ENCODE measurements at places on chromosomes 3 and 15. TPM values are rescaled to one million over a fixed set of nuclear protein-coding genes. Genes with fewer than 3 reads are reported as not detected.

- no peak overlapping the region for H3K27ac ChIP-seq
- no peak overlapping the region for H3K4me3 ChIP-seq
- no peaks in the 10 kb centered on the region for H3K4me1 ChIP-seq
- H3K36me3 ChIP-seq: peaks cover 10% of the 10 kb centered on the region
- no peak for DNase-seq
Observed at GRCh38 chr3:141605883-141606282, 119.1 kb downstream of the RASA2 start.

FBXL2 gene
- 2.7 TPM for total RNA-seq

TGFBR2 gene
- 9.6 TPM for total RNA-seq

- no peaks in the 10 kb centered on the region for H3K4me1 ChIP-seq
- no peak overlapping the region for H3K4me3 ChIP-seq
- no peaks in the 10 kb centered on the region for H3K27me3 ChIP-seq
- no peak for DNase-seq
Observed at GRCh38 chr3:130569461-130570365, 52.7 kb downstream of the COL6A6 start.

NEIL1 gene
- 16.5 TPM for total RNA-seq

PRSS50 gene
- 0.24 TPM for total RNA-seq

LRRC2 gene
- 2.6 TPM for total RNA-seq

DNA sequence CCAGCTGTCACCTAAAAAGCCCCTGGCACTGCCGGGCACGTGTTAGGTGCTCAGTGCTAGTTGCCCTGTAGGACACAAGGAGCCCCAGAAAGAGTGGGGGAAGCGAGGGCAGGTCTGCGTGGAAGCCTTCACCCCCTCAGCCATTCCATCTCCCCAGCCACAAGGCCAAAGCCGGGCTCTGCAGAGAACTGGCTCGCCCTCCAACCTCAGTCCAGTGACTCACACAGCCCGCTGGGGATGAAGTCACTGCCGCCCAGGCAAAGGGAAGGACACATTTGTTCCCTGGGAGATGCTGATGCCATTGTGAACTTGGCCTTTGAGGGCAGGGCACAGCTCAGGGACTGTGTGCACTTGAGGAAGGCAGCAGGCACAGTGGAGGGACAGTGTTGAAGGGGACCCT is 48.1 kb downstream of the IQSEC1 start:
- no peak overlapping the region for H3K27ac ChIP-seq
- H3K27me3 ChIP-seq: no peaks in the 10 kb centered on the region
- H3K36me3 ChIP-seq: no peaks in the 10 kb centered on the region

GRCh38 chr3:130759692-130760338 is 13.2 kb upstream of the PIK3R4 start:
- no peaks in the 10 kb centered on the region for H3K4me1 ChIP-seq
- no peak overlapping the region for H3K27ac ChIP-seq
- H3K36me3 ChIP-seq: no peaks in the 10 kb centered on the region
- H3K27me3 ChIP-seq: no peaks in the 10 kb centered on the region
- DNase-seq: peak; percentile 39
- no peak overlapping the region for H3K4me3 ChIP-seq

GRCh38 chr3:33716227-33716626 is 1.8 kb downstream of the CLASP2 start:
- no peaks in the 10 kb centered on the region for H3K27me3 ChIP-seq
- DNase-seq: no peak
- no peak overlapping the region for H3K27ac ChIP-seq
- H3K4me1 ChIP-seq: no peaks in the 10 kb centered on the region
- no peak overlapping the region for H3K4me3 ChIP-seq

- peaks cover 6% of the 10 kb centered on the region for H3K36me3 ChIP-seq
- no peak for DNase-seq
- H3K4me1 ChIP-seq: no peaks in the 10 kb centered on the region
Observed at GRCh38 chr15:66756295-66756694, 54.3 kb downstream of the SMAD6 start.

GRCh38 chr15:57302640-57303257 is 73.6 kb upstream of the CGNL1 start:
- H3K4me3 ChIP-seq: no peak overlapping the region
- no peaks in the 10 kb centered on the region for H3K36me3 ChIP-seq
- no peak for DNase-seq
- no peak overlapping the region for H3K27ac ChIP-seq

FAM131A gene
- 14.4 TPM for total RNA-seq

GRCh38 chr3:43448098-43448497 is 161.8 kb downstream of the SNRK start:
- DNase-seq: no peak
- no peaks in the 10 kb centered on the region for H3K36me3 ChIP-seq
- H3K4me3 ChIP-seq: no peak overlapping the region
- H3K27me3 ChIP-seq: no peaks in the 10 kb centered on the region
- no peaks in the 10 kb centered on the region for H3K4me1 ChIP-seq
- H3K27ac ChIP-seq: no peak overlapping the region

GRCh38 chr15:31399544-31400171 is 73.0 kb downstream of the KLF13 start:
- H3K27me3 ChIP-seq: no peaks in the 10 kb centered on the region
- H3K4me1 ChIP-seq: no peaks in the 10 kb centered on the region
- no peaks in the 10 kb centered on the region for H3K36me3 ChIP-seq
- no peak overlapping the region for H3K27ac ChIP-seq
- no peak overlapping the region for H3K4me3 ChIP-seq

DNA sequence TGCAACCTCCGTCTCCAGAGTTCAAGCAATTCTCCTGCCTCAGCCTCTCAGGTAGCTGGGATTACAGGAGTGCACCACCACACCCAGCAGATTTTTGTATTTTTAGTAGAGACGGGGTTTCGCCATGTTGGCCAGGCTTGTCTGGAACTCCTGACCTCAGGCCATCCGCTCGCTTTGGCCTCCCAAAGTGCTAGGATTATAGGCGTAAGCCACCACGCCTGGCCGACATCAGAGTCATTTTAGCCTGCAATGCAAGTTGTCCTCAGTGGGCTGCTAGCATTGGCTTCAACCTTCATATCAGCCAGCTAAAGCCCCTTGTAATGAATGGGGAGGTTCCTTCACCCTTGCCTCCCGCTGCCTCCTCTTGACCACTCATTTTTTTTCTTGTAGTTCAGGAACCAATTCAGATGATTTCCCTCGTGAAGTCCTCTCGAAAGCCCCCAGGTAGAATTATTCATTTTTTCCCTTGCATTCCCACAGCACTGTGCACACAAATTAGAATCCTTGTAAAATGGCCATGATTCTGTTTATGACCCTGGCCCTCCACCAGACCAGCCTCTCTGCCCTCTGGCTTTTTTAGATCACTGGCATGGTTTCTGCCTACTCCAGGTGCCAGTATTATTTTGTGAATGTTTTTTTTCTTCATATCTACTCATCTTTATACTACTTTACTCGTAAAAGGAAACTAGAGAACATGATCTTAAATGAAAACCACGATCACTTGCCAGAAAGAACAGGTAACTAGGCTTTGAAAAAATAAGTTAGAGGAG is 29.1 kb downstream of the FLNB start:
- H3K27ac ChIP-seq: no peak overlapping the region
- peaks cover 5% of the 10 kb centered on the region for H3K36me3 ChIP-seq

- peaks cover 20% of the 10 kb centered on the region for H3K36me3 ChIP-seq
- H3K4me3 ChIP-seq: no peak overlapping the region
- no peaks in the 10 kb centered on the region for H3K4me1 ChIP-seq
- no peaks in the 10 kb centered on the region for H3K27me3 ChIP-seq
Observed at GRCh38 chr3:71185733-71186455, 397.6 kb downstream of the FOXP1 start.

GRCh38 chr3:51353131-51353530 is 32.0 kb upstream of the MANF start:
- no peak for DNase-seq
- H3K4me3 ChIP-seq: no peak overlapping the region
- H3K27ac ChIP-seq: no peak overlapping the region
- no peaks in the 10 kb centered on the region for H3K4me1 ChIP-seq
- H3K27me3 ChIP-seq: no peaks in the 10 kb centered on the region

DNA sequence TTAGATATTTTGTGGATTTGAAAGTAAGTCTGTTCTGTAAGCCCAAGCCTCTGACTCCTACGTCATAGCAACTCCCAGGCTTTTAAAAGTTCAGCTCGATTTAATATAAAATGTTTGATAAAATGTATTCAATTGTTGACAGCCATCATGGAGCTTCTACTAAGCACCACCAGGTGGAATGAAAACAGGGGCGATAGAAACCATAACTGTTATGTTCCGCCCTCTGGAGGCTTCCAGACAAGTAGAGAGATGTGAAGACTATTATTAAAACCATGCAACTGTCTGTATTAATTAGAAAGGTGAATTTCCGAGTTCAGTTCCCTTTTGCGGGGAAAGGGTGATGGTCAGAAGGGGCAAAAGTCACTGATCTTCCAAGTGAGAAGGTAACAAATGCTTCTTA is 292.2 kb downstream of the NR2F2 start:
- H3K36me3 ChIP-seq: no peaks in the 10 kb centered on the region
- no peak overlapping the region for H3K27ac ChIP-seq
- H3K4me3 ChIP-seq: no peak overlapping the region
- H3K27me3 ChIP-seq: no peaks in the 10 kb centered on the region
- H3K4me1 ChIP-seq: no peaks in the 10 kb centered on the region

TSEN2 gene
- total RNA-seq: 22.0 TPM

GRCh38 chr15:101221902-101222301 is 29.9 kb downstream of the CHSY1 start:
- H3K36me3 ChIP-seq: peaks cover 10% of the 10 kb centered on the region
- no peak overlapping the region for H3K27ac ChIP-seq
- DNase-seq: no peak
- H3K4me3 ChIP-seq: no peak overlapping the region
- no peaks in the 10 kb centered on the region for H3K27me3 ChIP-seq
